ENCODE measurements at places on chromosomes 4 and X. TPM values are rescaled to one million over a fixed set of nuclear protein-coding genes. Genes with fewer than 3 reads are reported as not detected.

Gene TMSB15A
- polyA plus RNA-seq: 0.40 TPM

Gene ASMT
- 0.26 TPM for polyA plus RNA-seq

Gene KIAA1210
- not detected for polyA plus RNA-seq

GRCh38 chr4:40289366-40290188 is 45.6 kb upstream of the CHRNA9 start:
- no peaks in the 10 kb centered on the region for H3K4me1 ChIP-seq
- H3K27me3 ChIP-seq: no peaks in the 10 kb centered on the region
- H3K27ac ChIP-seq: no peak overlapping the region
- no peak for DNase-seq
- no peaks in the 10 kb centered on the region for H3K36me3 ChIP-seq

Gene UNC5C
- polyA plus RNA-seq: 0.27 TPM
